A549 (cell line): ENCODE measurements at places on chromosomes 4 and X.

GRCh38 chr4:79223993-79224776 lies 101.7 kb downstream of the NAA11 start:
- DNase-seq = no peak

DNA sequence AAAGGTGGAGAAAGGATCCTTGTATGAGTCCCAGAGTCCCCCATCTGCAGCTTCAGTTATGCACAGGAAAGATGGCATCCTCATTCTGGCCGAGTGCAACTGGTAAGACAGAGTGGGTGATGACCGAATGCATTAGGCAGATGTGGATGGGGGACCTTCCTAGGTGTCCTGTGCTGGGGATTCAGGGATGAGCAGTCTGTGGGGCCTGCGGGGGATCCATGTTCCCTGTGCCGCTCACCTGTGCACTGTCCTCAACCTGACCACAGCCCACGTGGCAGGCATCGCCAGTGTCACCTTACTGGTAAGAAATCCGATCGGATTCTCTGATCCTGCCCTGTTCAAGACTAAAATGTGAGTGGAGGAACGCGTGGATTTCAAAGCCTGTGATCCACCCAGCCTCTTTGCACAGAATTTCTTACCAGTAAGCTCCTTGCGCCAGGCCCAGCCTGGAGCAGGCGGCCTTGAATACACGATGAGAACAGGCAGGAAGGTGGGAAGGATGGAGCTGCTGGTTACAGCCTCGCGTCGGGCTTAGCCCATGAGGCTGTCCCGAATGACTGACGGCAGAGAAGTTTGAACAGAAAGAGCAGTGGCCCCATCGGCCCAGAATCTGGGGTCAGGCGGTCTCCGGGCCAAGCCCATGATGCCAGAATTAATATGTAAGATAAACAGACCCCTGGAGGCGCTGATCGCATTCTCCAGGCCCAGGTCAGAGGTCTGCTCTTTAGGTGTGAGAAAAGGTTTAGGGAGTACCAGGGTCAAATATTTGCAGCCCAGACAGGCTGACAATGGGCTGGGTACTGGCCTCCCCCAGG lies 56.5 kb downstream of the CPZ start:
- DNase-seq = no peak

- no peak for DNase-seq
Observed at GRCh38 chr4:181517491-181517890, 725.7 kb upstream of the TENM3 start.

GRCh38 chr4:172202480-172203076 lies 389.4 kb downstream of the GALNTL6 start:
- DNase-seq = peak; percentile 59
